Activated T-cell treated with anti-CD3 and anti-CD28 coated beads, Interleukin-2, amount 50 U/mL, for 72 hours (primary cell): ENCODE measurements at places on chromosomes 7 and 10. TPM values are rescaled to one million over a fixed set of nuclear protein-coding genes. Genes with fewer than 3 reads are reported as not detected.
A peak's percentile ranks its signal among the peaks of the same experiment; 100 is the strongest.

The DDX56 gene
- 72.3 TPM for total RNA-seq

- H3K4me3 ChIP-seq = no peak overlapping the region
- no peak overlapping the region for H3K27ac ChIP-seq
- no peaks in the 10 kb centered on the region for H3K36me3 ChIP-seq
- no peak for DNase-seq
Measured at GRCh38 chr7:84191842-84192241, 2.7 kb downstream of the SEMA3A start.

The CDC14C gene
- total RNA-seq = not detected

GRCh38 chr7:3527496-3528124 lies 226.6 kb downstream of the SDK1 start:
- no peak overlapping the region for H3K27ac ChIP-seq
- H3K4me1 ChIP-seq = no peaks in the 10 kb centered on the region
- no peaks in the 10 kb centered on the region for H3K36me3 ChIP-seq
- no peak for DNase-seq

DNA sequence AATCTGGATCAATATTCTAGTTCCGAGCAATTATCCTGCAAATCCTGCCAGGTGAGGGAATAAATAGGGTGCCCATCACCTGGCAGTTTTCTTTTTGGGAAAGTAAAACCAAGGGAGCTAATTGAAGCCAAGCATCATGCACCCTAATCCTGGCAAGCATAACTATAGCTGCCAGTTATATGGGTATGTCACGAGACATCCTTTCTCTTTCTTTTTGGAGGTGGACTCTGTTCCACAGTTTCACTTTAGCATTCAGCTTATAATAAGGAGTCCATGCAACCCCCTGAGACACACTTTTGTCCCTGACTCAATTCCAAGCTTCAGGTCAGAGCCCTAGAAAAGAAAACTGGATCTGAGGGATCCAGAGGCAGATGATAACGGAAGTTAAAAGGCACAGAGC lies 222.5 kb downstream of the PHF14 start:
- no peak overlapping the region for H3K27ac ChIP-seq
- peaks cover 16% of the 10 kb centered on the region for H3K27me3 ChIP-seq
- no peak for DNase-seq
- no peaks in the 10 kb centered on the region for H3K36me3 ChIP-seq

DNA sequence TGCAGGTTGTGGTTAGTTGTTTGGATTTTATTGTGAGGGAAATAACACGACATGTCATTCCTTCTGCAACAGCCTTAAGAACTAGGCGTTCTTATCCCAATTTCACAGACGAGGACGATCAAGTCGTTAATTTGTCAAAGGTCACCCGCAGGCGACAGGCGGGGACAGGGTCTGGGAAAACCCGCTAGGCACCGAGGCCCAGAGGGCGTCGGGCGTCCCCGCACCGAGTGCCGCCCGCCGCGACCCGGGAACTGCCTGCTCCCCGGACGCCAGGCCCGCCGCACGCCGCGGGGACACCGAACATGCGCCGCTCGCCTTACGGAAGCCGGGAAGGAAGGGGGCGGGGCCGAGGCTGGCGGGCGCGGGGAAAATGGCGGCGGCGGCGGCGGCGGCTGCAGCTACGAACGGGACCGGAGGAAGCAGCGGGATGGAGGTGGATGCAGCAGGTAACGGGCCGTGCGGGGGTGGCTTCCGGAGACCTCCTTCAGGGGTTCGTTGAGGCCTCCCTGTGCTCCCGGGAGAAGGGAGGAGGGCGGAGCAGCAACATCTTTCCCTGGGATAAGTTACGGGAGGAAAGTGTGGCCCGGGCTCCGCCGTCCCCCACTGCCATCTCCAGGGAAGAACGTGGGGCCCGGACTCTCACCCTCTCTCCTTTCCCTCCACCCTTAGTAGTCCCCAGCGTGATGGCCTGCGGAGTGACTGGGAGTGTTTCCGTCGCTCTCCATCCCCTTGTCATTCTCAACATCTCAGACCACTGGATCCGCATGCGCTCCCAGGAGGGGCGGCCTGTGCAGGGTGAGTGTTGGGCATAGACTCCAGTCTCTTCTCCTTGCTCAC lies at the start of gene COPS6:
COPS6 (plus strand) TSS at position 349 of the 837 bp plus-strand sequence; CDS start at position 371, 22 bp downstream.
- H3K27me3 ChIP-seq = no peaks in the 10 kb centered on the region
- DNase-seq = peak; percentile 92
- H3K4me3 ChIP-seq = peak within 1 kb of the TSS; percentile 91
- peak within 1 kb of the TSS; percentile 94 for H3K27ac ChIP-seq

GRCh38 chr10:112141292-112141691 lies 42.3 kb downstream of the GPAM start:
- H3K36me3 ChIP-seq = no peaks in the 10 kb centered on the region
- H3K4me3 ChIP-seq = no peak overlapping the region
- no peak for DNase-seq

The SOSTDC1 gene
- not detected for total RNA-seq

The NACAD gene
- total RNA-seq = 0.36 TPM

GRCh38 chr10:113613977-113614690 lies 49.7 kb downstream of the NRAP start:
- no peak for DNase-seq
- H3K27me3 ChIP-seq = peaks cover 53% of the 10 kb centered on the region
- no peaks in the 10 kb centered on the region for H3K4me1 ChIP-seq
- no peaks in the 10 kb centered on the region for H3K36me3 ChIP-seq

DNA sequence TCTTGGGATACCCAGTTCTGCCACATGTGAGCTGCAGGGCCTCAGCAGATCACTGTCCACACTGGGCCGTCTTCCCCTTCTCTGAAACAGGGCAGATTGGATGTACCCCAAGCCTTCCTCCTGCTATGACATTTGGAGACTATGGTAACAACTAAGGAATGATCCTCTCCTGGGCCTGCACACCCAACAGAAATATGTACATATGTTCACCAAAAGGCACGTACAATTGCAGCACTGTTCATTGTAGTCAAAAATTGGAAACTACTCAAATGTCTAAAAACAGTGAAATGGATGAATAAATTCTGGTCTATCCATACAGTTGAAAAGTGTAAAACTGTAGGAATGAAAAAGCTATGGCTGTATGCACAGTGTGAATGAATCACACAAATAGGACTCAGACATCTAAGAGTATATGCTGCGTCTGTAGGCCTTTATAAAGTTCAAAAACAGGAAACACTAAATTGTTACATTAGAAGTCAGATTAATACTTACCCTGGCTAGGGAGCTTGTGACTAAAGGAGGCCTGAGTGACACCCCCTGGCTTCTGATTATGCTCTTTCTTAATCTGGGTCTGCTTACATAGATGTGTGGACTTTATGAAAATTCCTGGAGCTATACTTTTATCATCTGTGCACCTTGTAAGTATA lies 16.1 kb upstream of the XPNPEP1 start:
- H3K27me3 ChIP-seq = no peaks in the 10 kb centered on the region
- no peaks in the 10 kb centered on the region for H3K36me3 ChIP-seq
- H3K4me1 ChIP-seq = peaks cover 40% of the 10 kb centered on the region
- H3K27ac ChIP-seq = no peak overlapping the region
- H3K4me3 ChIP-seq = no peak overlapping the region

DNA sequence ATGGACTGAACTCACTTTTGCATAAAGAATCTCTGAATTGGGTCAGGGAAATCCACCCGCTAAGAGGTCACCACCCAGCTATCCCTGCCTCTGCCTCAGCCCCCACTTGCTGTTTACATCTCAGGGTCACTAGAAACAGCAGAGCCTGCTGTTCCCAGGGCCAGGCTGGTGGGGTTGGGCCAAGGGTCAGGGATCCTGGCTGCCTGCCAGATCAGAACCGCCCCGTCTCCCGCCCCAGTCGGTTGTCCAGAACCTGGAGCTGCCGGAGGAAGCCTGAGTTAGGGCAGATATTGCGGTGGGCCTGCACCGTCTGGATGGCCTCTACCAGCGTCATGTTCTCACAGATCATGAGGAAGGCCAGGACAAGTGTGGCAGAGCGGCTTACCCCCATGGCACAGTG lies 17.0 kb upstream of the SAMD8 start:
- no peak overlapping the region for H3K4me3 ChIP-seq
- peaks cover 1% of the 10 kb centered on the region for H3K4me1 ChIP-seq
- H3K27ac ChIP-seq = no peak overlapping the region
- no peak for DNase-seq

The WIPF3 gene
- not detected for total RNA-seq

DNA sequence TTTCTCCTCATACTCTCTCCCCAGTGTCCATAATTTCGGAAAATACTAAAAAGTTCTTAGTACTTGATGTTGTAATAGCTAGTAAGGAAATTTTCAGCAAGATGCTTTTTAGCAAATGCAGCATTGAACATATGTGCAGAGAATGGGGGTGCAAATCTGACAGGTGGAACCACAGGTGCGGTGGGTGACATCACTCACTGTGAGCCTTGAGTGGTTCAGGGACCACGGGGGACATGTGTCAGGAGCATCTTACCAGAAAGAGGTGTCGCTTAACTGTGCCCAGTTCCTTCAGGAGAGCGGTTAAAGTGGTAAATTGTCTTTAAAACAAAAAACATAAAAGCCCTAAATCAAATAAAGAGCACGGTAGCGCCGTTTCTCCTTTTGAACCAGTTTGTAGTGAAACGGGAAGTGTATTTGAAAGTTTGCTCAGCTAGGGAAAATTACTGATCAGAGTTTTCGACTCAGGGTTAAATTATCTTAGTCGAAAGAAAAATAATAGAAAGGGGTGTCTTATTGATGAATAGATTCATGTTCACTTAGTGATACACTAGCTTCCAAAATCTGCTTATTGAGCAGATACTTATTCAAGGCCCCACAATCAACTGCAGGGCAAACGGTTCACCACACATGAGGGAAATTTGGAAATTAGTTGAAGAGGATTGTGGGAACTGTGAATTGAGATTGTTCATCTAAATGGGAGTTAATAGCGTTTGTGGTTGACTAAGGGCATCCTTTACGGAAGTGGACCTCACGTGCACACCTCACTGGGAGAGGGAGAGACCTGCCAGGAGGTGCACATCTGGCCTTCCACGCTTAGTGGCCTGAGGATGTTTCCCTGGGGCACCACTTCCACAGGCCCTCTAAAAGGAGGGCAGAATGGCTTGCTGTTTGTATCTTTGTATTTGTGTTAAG lies 12.7 kb downstream of the CUL1 start:
- peaks cover 87% of the 10 kb centered on the region for H3K4me1 ChIP-seq
- H3K36me3 ChIP-seq = no peaks in the 10 kb centered on the region
- peak overlapping the region; percentile 51 for H3K27ac ChIP-seq
- H3K4me3 ChIP-seq = peak overlapping the region; percentile 44
- no peaks in the 10 kb centered on the region for H3K27me3 ChIP-seq
- peak; percentile 23 for DNase-seq
